Suprapubic skin (tissue), 4 donors: ENCODE measurements at places on chromosomes 2 and 18.
A peak's percentile ranks its signal among the peaks of the same experiment; 100 is the strongest.

- DNase-seq, result no peak
These were observed 393.3 kb upstream of the CYRIA start for GRCh38 chr2:17058772-17059402.

- no peak for DNase-seq
These were observed 57.6 kb downstream of the GDF7 start for GRCh38 chr2:20724500-20725053.

GRCh38 chr2:143893371-143893770 is 626.5 kb downstream of the ZEB2 start:
- DNase-seq, result no peak

DNA sequence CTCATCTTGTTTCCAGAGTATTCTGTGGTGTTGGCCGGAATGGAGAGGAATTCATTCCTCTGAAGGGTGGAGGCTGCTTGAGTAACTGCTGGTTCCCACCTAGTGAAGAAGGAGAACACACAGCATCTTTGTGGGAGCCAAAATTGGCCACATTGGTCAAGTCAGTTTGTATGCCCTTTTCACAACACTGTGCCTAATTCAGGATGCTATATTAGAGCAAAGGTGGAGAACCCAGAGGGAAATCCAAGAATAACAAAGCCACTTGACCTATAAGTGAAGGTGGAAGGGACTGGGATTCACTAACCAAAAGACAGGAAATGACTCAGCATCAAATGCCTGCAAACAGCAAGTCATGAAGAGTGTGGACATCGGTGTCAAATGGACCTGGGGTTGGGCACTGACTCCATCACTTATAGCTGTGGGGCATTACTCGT is 27.3 kb upstream of the MLPH start:
- no peak for DNase-seq

DNA sequence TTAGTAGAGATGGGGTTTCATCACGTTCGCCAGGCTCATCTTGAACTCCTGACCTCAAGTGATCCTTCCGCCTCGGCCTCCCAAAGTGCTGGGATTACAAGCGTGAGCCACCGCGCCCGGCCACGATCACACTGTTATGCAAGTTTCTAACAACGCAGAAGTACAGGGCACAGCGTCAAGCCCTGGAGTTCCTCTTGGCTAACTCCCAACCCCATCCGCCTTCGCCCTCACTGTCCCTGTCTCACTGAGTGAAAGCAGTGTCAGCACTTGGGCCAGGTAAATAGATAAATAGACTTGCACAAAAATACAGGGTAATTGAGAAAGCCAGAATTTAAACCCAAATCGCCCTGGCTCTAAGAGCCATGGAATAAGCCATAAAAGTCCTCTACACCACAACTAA is 111.7 kb downstream of the ACVR1 start:
- no peak for DNase-seq

- DNase-seq, result peak; percentile 76
These were observed 46.8 kb downstream of the EPG5 start for GRCh38 chr18:45920367-45920766.
